ENCODE measurements at places on chromosomes 3 and 15. TPM values are rescaled to one million over a fixed set of nuclear protein-coding genes. Genes with fewer than 3 reads are reported as not detected.

- DNase-seq = no peak
Observed at GRCh38 chr3:175233957-175234940, 375.1 kb downstream of the NAALADL2 start.

DNA sequence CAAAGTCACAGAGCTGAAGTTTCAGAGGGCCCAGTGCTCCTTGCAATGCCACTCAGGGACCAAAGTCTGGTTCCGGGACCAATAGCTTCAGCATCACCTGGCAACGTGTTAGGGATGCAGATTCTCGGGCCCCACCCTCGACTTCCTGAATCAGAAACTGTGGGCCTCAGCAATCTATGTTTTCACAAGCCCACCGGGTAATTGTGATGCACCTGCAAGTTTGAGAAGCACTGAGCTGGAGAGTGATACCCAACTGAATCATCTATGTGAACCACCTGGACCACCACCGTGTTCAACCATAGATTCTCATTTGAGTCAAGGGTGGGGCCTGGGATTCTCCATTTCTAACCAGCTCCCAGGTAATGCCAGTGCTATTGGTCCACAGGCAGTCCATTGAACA, 55.7 kb downstream of the CORO2B start:
- no peak for DNase-seq

- DNase-seq = no peak
Observed at GRCh38 chr3:19029837-19030521, 118.3 kb upstream of the KCNH8 start.

GRCh38 chr3:95399585-95399984, 1336.7 kb downstream of the NSUN3 start:
- no peak for DNase-seq

DNA sequence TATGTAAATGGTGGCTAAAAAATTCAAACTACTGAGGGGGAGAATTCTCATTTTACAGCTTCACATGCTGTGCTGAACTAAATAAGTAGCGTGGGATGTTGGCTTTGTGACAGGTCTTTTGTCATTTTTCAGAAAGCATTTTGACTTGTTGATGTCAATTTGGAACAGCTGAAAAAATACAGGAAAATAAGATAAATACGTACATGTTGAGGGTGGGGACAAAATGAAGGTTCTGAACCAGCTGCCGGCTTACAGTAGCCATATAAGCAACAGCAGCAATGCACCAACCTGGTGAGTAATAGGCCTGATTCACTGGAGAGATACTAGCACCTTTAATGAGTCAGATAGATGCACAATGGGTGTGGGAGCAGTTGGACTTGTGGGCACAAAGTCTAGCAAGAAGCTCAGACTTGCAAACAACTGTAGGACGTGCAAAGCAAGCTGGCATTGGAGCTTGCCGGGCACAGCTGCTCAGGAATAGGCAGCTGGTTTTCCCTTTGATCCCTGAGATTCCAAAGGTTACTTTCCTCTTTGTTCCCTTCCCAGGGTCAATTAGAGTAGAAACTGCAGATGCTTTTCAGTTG, 12.9 kb downstream of the B3GNT5 start:
- no peak for DNase-seq

The CPNE4 gene
- not detected for total RNA-seq

- DNase-seq = no peak
Observed at GRCh38 chr3:64166584-64167162, 58.6 kb downstream of the PRICKLE2 start.

- no peak for DNase-seq
Observed at GRCh38 chr3:120615847-120616609, 19.9 kb downstream of the NDUFB4 start.

DNA sequence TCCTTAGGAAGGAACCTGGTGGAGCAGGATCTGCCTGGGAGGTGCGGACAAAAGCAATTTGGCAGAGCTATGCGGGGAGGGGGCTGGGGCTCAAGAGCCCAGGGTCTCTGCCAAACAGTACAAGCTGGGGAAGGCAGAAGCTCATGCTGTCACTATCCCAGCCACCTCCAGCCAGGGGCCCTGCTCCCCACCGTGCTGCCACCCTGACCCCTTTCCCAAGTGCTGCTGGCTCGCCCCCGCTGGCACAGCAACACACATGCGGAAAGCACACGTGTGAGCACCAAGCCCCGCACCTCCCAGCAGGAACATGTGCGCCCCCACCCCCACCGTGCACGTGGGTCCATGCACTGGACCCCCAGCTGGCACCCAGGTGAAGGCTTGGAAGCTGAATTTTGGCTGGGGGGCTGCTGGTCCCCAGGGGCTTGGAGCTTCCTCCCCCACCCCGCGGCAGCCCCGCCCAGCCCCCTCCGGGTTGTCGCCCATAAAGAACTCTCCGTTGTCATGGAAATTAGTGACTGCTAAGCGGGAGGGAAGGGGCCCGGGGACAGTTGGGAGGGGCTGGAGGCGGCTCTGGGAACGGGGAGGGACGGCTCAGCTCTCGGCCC, 742 bp downstream of the CAMKV start:
- DNase-seq = no peak

Measured in CD4-positive, alpha-beta memory T cell (primary cell).